ENCODE measurements at places on chromosomes 16 and 17.

DNA sequence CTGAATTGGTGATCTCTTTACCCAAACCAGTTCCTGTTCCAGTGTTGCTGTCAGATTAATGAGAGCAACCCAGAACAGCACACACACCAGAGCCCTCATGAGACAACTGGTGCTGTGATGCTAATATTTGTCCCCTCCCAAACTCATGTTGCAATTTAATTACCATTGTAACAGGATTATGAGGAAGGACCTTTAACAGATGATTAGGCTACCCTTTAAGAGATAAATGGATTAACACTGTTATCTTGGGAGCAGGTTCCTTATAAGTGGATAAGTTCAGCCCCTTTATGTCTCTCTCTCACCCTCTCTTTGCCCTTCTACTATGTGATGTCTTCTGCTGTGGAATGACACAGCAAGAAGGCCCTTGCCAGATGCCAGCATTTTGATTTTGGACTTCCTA, 1.1 kb upstream of the CCDC182 start:
- DNase-seq = no peak

- DNase-seq = no peak
These were observed 72.7 kb downstream of the PRKCA start for GRCh38 chr17:66375121-66375520.

DNA sequence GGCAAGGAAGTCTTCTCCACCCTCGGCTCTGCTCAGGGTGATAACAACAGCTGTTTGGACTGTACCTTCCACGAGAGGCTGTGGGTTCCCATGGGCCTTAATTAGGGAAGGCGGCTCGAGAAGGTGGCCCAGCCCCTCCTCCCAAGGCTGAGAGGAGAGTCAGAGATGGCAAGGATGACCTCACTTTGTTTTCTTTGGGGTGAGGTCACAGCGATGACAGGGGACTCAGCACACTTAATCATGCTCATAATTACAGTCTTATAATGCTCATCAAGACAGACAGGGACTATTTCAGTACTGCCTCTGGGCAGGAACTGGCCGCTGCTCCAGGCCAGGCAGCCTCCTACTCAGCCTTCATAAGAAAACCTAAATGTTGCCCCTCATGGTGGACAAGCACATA, 19.7 kb downstream of the WFDC1 start:
- no peak for DNase-seq

- no peak for DNase-seq
These were observed 51.0 kb downstream of the VAC14 start for GRCh38 chr16:70749681-70750601.

GRCh38 chr16:75236736-75237397, 14.6 kb downstream of the BCAR1 start:
- no peak for DNase-seq

DNA sequence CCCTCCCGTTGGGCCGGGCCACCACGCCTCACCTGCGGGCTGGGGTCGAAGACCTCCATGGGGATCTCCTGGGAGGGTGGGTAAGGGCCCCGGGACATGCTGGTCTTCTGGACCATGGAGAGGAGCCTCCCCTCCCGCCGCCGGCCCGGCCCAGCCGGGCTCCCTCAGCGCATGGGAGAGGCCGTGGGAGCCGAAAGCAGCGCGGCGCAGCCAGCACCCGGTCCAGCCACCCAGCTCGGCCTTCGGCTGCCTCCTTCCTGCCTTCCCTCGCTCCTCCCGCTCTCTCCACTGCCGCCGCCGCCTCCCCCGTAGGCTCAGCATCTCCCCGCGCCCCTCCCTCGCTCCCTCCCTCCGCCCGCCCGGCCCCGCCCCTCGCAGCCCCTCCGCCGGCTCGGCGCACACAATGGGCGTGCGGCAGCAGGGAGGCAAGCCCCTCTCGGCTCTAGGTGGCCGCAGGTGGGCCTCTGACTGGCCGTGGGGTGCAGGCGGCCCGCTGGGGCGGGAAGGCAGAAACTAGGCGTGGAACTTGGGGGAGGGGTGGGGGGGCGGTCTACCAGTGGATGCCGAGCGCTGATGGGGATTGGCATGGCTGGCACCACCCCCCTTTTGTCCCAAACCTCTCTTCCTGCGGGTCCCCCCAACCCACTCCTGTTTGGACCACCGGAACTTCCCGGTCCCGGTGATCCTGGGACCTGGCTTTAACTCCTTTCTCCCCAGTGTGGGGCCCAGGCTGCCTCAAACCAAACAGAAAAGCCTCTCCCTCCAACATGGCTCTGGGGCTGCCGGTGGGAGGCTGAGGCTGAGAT, at the start of gene CACNB1:
Gene CACNB1 (minus strand): TSS at position 290 of the 806 bp plus-strand sequence. CDS start 174 bp downstream, at position 116.
- DNase-seq = peak; percentile 80

DNA sequence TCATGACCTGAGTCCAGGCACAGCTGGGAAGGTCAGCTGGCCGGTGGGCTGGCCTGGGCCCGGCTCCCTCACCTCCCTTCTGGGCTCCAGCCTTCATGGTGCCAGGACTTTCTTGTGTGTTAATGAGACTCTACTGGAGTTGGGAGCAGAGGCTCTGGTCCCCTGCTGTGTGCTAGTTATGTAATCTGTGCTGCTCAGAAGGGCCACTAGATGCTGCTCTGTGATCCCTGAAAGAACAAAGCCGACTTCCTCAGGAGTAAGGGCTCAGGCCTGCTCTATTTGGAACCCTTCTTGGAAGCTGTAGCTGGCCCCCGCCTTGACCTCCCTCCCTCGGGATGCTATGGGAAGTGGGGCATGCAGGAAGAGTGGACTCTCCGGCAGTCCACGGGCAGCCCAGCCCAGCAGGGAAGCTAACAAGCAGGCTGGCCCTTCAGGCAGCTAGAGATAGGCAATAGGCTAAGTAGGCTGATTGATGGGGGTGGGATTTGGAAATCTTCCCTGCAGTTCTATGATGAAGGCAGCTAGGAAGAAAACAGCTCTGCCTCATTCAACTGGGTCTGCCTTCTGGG, 3.3 kb upstream of the CDK5R1 start:
- no peak for DNase-seq

- no peak for DNase-seq
These were observed 2.4 kb downstream of the PFN1 start for GRCh38 chr17:4945944-4946280.

DNA sequence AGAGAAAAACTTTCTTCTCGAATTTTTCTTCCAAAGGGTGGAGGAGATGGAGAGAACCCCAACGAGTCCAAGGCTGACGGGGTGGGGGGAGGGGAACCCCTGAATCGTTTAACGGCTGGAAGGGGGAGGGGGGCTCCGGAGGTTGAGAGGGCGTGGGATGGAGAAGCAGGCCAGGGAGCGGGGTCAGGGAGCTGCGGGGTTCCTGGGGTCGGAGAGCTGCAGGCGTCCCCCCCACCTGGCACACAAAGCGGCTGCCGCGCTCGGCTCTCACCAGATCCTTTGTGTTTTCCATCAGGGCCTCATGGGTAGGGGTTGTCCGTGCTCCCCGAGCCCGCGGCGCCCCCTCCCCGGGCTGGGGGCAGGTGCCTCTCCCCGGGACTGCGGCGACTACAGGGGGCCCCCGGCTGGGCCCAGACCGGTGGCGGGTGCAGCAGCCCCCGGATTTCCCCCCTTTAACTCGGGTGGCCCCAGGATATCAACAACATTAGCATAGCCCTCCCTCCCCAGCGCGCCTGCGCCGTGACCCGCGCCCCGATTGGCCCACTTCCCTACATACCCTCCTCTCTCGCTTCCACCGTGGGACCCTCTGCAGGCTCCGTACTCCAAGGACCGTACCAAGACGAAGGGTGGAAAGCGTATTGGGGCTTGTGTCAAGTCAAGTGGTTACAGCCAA, at the start of gene MBTD1:
Gene MBTD1 (minus strand): TSS at position 486 of the 673 bp plus-strand sequence. CDS start 34,888 bp downstream, outside the sequence.
- DNase-seq = peak; percentile 95
